ENCODE measurements at places on chromosomes 5 and 9. TPM values are rescaled to one million over a fixed set of nuclear protein-coding genes. Genes with fewer than 3 reads are reported as not detected.

CYFIP2 gene
- not detected for polyA plus RNA-seq

PCDHGB2 gene
- 1.8 TPM for polyA plus RNA-seq

CFAP157 gene
- polyA plus RNA-seq = 1.0 TPM

SLC2A6 gene
- 1.6 TPM for polyA plus RNA-seq

SLC6A3 gene
- polyA plus RNA-seq = not detected

RBM22 gene
- polyA plus RNA-seq = not detected

MAML1 gene
- 27.0 TPM for polyA plus RNA-seq

PTPRD gene
- polyA plus RNA-seq = 78.1 TPM
